Stimulated activated naive CD4-positive, alpha-beta T cell treated with Interleukin-2 at 50 U/mL for 16 hours (primary cell): ENCODE measurements at places on chromosomes 3 and 15.

GRCh38 chr3:167691366-167691765 is 37.6 kb upstream of the WDR49 start:
- peak; percentile 19 for DNase-seq

DNA sequence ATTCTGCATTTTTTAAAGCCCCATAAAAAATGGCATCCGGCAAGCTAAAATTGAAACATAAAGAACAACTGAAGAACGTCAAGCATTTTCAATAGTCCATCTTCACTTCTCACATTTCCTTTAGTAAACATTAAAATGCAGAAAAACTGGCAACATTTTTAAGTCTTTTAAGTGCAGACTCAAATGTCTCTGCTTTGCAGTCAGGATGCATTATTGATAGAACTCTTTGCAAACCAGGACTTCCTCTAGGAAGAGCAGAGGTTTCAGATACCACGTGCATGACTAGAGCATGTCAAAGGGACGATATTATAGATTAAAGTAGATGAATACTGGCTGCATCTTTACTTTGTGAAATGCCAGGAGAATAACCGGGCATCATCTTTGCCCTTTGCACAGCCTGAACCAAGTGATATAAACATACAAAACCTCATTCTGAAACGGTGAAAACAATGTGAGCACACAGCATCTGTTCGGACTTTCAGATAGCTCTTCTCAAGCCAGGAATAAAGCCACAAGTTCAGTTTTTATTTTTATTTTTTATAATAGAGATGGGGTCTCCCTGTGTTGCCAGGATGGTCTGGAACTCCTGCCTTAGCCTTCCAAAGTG is 65.1 kb downstream of the LDHAL6B start:
- DNase-seq = no peak

- DNase-seq = no peak
Observed at GRCh38 chr3:134601539-134602439, 49.0 kb downstream of the KY start.

GRCh38 chr15:39267685-39268084 is 313.2 kb upstream of the THBS1 start:
- DNase-seq = no peak

DNA sequence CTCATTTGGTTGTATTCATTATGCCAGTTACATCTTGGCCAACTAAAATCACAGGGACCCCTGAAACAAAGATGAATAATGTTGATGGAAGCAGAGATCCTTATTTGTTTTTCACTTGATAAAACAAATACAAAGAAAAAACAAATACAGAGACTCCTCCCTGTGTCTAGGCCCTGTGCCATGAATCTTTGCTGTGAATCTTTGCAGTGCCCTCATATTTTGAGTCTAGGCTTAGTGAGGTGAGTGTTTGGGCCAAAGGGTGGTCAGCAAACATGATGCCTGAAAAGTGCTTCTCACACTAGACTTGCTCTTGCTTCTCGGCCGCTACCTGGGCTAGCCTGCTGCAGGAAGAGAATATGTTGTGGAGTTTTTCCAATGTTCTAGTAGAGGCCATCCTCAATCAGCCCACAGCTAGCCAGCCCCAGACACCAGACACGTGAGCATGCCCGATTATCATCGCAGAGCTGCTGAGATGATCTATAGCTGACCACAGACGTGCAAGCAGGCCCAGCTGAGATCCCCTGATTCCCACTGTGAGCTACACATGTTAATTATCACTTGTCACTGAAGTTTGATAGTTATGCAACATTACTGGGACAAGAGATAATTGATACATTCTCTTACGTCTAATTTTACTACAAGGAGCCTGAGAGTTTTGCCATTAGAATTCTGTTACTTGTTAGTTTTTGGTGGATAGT is 191.4 kb downstream of the THRB start:
- no peak for DNase-seq

DNA sequence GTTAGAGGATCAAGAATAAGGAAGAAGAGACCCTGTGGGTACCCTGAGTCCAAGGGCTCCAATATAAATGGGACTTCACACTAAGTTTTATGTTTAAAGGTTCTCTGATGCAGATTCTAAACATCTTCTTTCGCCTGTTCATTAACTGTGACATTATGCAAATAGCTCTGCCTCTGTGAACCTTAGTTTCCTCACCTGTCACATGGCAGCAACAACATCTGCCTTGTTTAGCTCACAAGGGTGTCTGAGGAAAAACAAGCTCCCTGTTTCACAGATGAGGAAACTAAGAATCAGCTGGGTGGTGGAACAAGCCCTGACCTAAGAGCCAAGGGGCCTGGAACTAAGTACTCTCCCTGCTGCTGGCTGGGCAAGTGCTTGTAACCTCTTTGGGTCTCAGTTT is 40.8 kb downstream of the GOLGA6L1 start:
- DNase-seq = no peak

DNA sequence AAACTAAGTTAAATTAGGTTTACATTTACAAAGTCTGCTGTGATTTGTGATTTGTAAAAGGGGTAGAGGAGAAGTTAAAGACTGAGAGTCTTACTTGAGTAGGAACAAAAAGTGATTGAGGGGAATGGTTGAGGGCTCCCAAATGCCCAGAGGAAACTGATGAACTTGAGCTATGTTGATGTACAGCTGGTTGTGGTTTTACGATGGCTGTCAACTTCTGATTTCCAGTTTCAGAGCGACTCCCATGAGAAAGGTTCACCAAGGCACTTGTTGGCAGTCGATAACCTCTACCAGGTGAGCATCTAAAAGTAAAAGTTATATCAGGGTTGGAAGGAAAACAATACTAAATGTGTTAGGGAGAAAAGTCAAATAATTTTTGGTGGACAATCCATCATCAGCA is 91.0 kb downstream of the XRN1 start:
- no peak for DNase-seq

DNA sequence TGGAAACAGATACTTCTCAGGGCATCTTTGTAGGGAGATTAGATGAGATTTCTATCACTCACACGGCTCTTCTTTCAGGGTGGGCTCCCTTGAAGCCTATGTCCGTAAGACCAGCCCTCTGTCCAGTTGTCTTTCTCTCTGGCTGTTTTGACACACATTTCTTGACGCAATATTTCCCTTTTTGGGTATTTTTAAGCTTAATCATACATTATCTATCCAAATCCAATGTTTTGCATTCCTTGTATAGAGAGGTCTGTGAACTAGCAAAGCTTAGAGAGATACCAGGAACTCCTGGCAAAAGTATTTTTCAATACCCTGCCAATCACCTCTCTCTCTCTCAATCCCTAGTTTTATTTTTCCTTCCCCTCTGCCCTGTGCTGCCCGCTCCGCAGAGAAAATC is 79.3 kb downstream of the EOMES start:
- DNase-seq = no peak
